Left lung (tissue), 14 donors: ENCODE measurements at places on chromosomes 1 and 21. TPM values are rescaled to one million over a fixed set of nuclear protein-coding genes. Genes with fewer than 3 reads are reported as not detected.

DNA sequence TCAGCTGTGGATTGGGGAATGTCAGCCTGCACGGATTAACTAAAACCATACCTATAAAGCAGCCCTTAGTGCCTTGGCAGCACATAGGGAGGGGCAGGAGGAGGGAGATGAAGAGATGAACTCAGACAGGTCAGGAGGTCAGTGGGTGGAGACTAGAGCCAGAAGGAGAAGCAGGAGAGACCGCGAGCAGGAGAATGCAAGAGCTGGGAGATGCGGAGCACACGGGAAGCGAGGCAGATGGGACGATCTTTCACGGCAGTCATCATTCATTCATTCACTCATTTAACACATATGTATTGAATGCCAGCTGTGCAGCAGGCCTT is 41.9 kb downstream of the NEK2 start:
- DNase-seq, result no peak

DNA sequence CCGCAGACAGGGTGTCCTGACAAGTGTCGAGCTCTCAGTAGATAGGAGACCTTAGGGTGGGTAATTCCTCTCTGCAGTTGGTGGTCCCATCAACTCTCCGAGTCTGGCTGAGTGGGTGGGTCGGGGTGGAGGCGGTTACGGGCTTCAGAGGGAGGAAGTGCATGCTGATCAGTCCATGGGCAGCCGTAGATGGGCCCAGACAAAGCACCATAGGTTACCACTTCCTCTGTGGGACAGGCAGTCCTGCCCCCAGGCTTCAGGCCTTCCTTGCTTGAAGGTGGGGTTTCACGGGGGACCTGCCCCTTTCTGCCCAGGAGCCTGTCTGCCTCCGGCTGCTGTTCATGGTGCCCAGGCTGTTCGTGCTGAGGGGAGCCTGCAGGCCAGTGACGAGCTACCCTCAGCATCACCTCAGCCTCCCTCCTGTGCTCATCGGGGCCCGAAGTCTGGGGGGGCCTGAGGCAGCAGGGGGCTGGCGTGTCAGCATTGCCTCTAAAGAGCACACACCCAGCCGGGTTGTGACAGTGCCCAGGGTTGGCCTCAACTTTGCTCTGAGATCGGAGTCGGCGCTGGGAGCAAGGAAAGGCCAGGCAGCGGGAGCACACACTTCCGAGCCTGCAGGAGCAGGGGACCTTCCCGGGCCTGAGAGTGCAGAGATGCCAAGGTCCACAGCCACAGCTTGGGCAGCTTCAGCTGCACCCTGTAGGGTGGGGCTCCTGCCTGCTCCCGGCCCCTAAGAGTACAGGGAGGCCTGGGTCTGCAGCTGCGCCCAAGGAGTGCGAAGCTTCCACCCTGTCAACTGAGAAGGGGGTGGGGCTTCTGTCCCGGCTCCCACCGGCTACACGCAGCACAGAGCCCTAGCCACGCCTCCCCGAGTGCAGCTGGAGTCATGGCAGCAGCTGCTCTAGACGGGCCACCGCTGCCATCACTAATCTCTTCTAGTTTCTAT is 225.4 kb upstream of the NRIP1 start:
- peak; percentile 73 for DNase-seq

DNA sequence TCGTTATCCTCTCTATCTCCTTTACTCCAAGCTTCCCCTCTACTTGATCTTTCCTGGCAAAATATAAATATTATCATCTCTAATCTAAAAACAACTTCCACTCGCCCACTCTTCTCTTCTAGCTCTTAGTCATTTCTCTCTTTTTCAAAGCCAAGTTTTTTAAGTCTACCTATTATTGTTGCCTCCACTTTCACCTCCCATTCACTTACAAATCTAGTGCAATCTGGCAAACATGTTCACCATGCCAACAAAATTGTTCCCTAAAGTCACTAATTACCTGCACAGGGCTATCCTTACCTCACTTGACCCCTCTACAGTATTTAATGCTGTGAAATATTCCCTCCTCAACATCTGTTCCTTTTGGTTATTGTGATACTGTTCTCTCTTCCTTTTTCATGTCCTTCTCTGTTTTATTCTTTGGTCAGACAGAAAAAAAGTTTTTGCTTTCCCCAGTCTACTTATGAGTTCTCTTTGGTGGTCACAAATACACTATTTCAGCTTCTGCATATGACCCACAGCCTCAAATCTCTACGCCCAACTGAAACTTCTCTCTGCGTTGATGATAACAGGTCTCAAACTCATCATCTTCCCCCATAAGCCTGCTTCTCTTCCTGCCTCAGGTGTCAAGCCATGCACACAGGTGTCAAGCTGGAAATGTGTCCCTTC is 31.9 kb upstream of the RAP1A start:
- no peak for DNase-seq

DNA sequence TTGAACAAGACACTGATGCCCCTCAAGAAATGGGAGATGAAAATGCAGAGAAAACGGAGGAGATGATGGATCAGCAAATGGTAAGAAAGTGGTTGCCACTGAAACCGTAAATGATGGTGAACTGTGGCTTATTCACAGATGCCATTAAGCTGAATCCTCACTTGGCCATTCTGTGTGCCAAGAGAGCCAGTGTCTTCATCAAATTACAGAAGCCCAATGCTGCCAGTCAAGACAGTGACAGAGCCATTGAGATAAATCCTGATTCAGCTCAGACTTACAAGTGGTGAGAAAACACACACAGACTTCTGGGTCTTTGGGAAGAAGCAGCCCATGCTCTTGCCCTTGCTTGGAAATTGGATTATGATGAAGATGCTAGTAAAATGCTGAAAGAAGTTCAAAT is 52.5 kb downstream of the NBPF6 start:
- no peak for DNase-seq

DNA sequence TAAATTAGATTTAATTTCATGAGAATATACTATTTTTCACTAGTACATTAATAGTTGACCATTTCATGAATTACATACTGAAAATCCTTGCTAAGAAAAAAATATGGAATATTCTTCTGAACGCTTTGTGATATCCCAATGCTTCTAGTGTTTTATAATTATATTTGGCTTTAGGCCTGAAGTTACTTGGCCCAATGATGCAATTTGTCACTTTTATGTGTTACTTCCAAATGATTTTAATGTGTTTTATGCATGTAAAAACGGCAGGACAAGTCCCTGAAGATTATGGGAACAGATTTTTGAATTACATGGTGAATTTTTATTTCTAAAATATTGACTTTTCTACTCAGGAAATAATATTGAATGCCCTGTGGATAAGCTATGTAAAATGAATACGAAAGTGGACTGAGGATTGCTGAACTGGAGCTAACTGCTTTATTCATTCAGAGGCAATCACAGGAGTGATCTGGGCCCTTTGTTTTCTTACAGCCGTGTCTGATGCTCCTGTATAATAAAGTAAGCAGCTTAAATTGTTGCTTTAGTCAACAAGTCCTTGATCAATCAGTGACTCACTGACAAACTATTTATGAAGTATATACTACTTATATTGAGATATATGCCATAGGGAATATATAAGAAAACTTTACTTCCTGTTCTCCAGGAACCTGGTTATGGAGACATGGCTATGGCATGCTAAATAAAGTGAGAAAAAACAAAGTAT is 543.0 kb upstream of the RGS18 start:
- DNase-seq, result no peak

GRCh38 chr1:246035060-246035541 is 472.0 kb downstream of the SMYD3 start:
- DNase-seq, result peak; percentile 31

GRCh38 chr1:26378088-26378878 is 5.7 kb upstream of the ZNF683 start:
- DNase-seq, result no peak

GRCh38 chr1:90319918-90320317 is 325.0 kb downstream of the ZNF326 start:
- no peak for DNase-seq

- DNase-seq, result peak; percentile 96
Observed at GRCh38 chr1:109739738-109740614, 862 bp downstream of the GSTM3 start.

GRCh38 chr1:234564035-234565029 is 45.6 kb downstream of the IRF2BP2 start:
- no peak for DNase-seq

GRCh38 chr1:184160236-184160635 is 108.7 kb downstream of the TSEN15 start:
- no peak for DNase-seq

- no peak for DNase-seq
Observed at GRCh38 chr21:14452727-14453241, 69.8 kb upstream of the HSPA13 start.

DNA sequence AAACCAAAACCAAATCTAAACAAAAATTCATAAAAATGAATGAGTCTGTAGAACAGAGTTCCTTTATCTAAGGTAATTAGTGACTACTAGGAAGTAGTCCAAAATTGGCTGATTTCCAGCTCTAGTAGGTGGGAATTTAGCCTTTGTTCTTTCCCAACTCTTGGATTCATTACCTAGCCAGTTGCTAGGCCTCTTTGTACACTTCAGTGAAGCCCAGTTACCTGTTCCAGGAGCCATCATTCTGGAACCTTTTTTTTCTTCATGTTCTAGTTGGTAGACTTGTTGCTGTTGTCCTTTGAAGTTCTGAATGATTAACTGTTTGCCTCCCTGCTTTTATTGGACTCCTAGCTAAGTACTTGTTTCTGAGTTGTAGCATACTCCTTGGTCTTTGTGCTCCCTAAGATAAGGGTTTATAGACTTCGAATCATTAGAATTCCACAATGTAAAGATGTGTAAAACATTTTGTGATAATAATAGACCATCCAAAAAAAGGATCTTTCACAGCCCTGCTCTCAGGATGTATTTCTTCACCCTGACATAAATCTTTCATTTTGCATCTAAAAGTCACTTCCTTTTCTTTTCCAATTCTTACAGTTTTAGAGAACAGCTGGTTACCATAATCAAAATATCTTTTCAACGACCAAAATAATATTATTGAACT is 9.8 kb downstream of the PLA2G4A start:
- DNase-seq, result no peak

GRCh38 chr1:61056573-61057439 is 25.6 kb upstream of the NFIA start:
- peak; percentile 86 for DNase-seq

DNA sequence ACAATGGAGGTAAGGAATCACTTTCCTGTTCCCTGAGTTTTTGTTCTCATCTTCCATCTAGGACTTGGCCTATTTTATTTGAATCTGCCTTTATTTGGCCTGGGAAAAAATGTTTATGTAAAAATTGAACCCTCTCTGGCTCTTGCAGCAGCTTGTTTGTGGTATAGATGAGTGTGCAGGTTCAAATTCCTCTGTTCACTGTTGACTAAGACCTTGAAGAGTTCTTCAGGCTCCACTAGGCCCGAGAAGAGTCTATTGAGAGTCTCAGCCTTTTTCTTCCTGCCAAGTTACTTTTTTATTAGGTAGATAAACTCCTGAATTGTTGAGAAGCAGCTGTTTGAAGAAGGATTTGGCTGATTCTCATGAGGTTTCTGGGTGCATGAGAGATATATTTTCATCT is 248.8 kb upstream of the ADGRL2 start:
- no peak for DNase-seq

DNA sequence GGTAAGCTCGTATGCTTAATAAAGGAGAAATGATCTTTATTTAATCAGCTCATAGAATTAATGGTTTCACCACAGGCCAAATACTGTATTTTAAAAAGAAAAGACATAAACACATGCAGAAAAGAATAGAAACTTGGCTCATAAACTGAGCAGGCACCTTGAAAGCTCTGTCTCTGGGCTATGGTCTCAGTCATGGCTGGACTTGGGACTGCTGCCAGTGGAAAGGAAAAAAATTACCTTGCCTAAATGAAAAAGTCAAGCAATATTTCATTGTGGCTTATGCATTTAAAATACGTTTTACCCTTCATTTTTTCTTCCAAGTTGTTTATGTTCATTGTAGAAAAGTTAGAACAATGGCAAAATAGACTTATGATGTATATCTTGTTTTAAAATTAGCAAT is 8.0 kb downstream of the LRRC42 start:
- no peak for DNase-seq

GRCh38 chr1:203308328-203308922 is 3.1 kb downstream of the BTG2 start:
- no peak for DNase-seq

GRCh38 chr1:242208021-242208420 is 209.1 kb upstream of the MAP1LC3C start:
- no peak for DNase-seq

GRCh38 chr1:42484382-42484781 is 21.3 kb downstream of the CCDC30 start:
- no peak for DNase-seq

DNA sequence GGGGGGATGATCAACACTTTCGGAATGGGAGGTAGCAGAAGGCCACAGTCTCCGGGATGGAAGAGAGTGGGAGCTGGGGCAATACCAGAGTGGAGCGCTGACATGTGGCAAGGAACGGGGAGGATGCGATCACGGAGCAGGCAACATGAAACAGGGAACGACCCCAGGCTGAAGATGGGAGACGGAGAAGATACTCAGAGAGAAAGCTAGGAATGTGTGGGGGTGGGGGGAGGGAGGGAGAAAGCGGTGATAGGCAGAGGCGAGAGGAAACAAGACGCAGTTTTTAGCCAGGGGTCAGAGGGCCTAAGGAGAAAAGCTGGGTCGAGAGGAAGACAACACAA is 577 bp downstream of the RAB3GAP2 start:
- no peak for DNase-seq

- no peak for DNase-seq
Observed at GRCh38 chr1:173367136-173367535, 110.0 kb upstream of the PRDX6 start.

The KCNE1 gene
- total RNA-seq, result 3.8 TPM

The PAX7 gene
- total RNA-seq, result not detected

The TMEM167B gene
- total RNA-seq, result 40.7 TPM

The SMYD3 gene
- 35.1 TPM for total RNA-seq

The ZNF695 gene
- total RNA-seq, result 1.0 TPM

The TSPAN2 gene
- total RNA-seq, result 10.6 TPM

The GJC2 gene
- 4.9 TPM for total RNA-seq

The TCHH gene
- total RNA-seq, result 0.03 TPM
